ENCODE measurements at places on chromosomes 5 and 9.
A peak's percentile ranks its signal among the peaks of the same experiment; 100 is the strongest.

- no peak for DNase-seq
These were observed 524.8 kb downstream of the PRR16 start for GRCh38 chr5:120988941-120989340.

GRCh38 chr5:34043099-34043876 is at the start of gene C1QTNF3:
C1QTNF3 (minus strand) TSS chr5:34043213; CDS start chr5:34043125, 88 bp downstream.
- DNase-seq: no peak

GRCh38 chr9:2979957-2980610 is 136.2 kb upstream of the PUM3 start:
- DNase-seq: no peak

DNA sequence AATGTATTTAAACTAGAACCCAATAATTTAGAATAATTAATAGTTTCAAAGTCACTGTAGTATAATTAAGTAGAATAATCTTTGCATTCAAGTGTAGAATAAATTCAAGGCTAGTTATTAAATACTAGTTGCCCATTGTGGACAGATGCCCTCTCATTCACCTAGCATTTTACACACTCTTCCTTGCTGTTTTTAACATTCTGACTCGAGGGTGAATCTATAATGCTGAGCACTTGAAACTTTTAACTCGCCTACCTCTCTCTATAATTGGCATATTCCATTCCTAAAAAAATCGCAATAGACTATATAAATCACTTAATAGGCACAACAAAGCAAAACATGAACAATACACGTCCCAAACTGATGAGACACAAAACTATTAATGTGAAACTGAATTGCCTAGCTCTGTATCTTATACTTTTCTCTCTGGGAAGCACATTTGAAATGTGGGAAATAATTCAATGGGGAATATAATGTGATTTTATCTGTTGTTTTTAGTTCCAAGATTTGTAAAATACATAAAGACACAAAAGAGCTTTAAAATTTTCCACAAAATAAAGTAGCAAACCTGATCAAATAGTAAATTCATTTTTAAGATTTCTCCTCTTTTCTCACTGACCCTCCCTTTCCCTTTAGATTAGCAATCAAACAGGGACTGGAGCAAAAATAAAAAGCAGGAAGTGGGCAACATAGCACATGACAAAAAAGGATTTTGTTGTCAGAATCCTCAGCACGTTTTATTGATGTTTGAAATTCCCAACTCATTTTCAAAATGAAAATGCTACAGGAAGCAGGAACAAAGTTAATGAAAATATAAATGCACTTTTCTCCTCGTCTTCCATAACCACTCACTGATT is 295.6 kb downstream of the PDE4D start:
- DNase-seq: no peak

DNA sequence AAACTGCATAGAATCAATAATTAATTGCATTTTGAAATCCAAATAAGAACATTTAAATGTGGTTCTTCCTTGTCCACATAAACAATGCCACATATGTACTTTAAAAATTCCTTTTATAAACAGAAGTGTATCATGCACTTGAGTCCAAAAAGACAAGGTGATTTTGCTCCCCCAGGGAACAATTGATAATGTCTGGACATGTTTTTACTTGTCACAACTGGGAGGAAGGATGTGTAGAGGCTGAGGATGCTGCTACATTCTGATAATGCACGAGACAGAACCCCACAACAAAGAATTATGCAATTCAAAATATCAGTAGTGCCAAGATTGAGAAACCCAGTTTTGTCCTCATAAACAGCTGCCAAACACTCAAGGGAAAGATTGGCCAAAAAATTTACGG is 181.1 kb upstream of the ISL1 start:
- no peak for DNase-seq

- no peak for DNase-seq
These were observed 90.3 kb upstream of the GCNT4 start for GRCh38 chr5:75142566-75143136.

DNA sequence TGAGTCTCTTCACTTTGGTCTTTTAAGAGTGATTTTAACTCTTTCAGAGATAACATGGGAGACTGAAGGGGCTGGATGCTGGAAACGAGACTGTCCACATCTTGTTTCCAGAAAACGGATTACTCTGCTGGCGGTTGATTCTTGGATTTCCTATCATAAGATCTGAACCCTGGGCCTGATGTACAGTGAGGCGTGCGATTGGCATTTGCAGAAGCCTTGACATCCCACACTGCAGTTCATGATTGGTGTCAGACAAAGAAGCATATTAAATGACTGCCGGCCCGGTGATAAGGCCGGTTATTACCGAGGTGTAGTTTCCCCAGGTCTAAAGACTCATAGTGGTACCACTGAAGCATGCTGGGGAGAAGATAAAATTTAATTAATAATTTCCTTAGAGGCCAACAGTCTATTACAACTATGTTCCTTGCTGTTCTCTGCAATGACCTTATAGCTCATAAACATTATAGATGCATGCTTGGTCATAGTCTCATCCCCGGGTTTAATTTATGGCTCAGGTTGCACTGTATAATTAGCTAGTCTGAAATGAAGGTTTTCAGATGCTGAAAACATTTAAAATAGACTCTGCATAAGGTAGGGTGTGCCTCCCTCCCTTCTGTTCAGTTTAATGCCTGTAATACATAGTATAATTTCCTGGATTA is 99.2 kb downstream of the PPP2R2B start:
- no peak for DNase-seq

DNA sequence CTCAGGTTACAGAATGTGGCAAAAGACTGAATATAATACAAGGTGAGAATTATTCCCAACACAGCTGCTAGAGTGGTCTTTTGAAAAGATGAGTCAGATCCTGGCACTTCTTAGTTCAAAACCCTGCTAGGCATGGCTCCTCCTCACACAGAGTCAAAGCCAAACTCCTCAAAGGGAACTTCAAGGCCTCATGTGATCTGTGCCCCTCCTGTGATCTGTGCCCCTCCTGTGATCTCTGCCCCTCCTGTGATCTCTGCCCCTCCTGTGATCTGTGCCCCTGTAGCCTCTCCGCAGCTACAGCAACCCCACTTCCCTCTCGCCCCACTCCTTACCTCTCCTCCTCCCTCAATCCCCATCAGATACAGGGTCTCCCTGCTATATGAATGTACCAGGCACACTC is 525.5 kb upstream of the CCNG1 start:
- no peak for DNase-seq

DNA sequence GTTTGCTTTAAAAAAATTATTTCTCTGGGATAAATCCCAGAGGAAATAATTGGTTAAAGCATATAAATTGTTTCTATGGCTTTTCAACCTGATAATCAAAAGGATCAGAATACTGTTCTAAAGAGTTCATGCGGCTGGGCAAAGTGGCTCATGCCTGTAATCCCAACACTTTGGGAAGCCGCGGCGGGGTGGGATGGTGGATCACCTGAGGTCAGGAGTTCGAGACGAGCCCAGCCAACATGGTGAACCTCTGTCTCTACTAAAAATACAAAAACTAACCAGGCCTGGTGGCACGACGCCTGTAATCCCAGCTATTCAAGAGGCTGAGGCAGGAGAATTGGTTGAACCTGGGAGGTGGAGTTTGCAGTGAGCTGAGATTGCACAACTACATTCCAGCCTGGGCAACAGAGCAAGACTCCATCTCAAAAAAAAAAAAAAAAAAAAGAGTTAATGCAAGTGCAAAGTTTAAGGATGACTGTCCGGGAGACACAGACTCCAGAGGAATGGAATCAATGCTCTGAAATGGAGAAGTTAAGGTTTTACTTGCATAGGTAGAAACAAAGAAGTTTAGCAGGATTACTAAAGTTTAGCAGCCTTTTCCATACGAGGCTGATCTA is 16.6 kb upstream of the GRHPR start:
- DNase-seq: no peak

GRCh38 chr9:128771745-128772519 is at the start of gene ZER1:
ZER1 (minus strand) TSS chr9:128771927; CDS start chr9:128755565, 16,362 bp downstream.
- peak; percentile 97 for DNase-seq

- no peak for DNase-seq
These were observed 881 bp downstream of the SUB1 start for GRCh38 chr5:32586276-32586599.

DNA sequence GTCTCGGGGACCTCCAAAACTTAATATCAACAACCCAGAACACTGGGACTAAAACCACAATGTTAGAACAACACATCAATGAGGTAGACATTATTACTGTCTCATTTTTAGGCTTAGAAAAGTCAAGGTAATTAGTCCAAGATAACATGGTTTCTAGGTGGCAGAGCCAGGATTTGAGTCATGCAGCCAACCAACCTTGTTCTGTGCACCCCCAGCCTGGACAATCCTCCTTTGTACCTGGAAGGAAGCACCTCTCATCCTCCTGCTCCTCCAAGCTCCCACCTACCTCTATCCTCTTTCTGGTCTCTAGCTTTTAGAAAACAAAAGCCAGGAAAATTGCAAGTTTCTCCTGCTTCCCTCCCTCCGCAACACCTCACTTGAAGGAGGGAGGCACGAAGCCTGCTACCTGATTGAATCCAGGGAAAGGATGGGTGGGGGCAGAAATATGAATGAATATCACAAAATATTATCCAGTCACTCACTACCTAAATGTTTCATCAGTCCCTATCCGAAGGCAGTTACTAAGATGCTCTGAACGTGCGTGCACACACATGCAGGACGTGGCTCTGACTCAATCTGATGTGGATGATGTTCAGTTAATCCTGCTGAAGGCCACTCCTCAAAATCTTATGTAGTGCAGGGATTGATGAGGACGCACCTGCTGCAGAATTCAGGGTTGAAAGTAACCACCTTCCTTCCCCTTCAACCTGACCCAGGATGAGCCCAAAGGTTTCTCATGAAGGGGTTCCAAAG is 26.3 kb upstream of the TTC1 start:
- DNase-seq: no peak

DNA sequence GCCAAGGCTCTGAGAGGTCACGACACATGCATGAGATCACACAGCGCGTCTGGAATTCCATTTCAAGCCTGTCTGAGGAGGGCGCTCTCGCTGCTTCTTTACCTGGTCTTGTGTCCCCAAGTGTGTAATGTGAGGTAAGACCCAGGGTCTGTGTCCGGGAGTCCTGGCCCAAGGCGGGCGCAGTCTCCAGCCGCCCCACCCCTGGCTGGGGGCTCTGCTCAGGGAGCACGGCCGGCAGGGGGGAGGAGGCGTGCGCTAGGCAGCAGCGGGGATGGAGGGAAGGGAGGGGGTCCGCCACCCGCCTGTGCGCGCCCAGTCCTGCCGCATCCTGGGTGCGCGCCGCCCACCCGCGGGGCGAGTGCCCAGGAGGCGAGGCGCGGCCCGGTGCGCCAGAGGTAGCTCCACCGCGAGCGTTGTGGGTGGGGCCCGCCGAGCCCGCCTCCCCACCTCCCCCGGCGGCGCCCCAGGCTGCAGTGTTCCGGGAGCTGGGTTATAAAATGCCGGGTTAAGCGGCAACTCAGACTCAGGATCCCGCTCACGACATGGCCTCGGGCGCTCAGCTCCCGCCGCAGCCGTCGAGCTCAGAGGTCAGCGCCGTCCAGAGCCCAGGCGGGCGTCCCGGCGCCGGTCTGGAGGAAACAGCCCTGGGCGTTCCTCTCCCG is at the start of gene CCNI2:
Gene CCNI2 (plus strand): TSS at position 473 of the 662 bp plus-strand sequence. CDS start 70 bp downstream, at position 543.
- DNase-seq: no peak

GRCh38 chr5:147704544-147704943 is 78.0 kb downstream of the JAKMIP2 start:
- DNase-seq: no peak

DNA sequence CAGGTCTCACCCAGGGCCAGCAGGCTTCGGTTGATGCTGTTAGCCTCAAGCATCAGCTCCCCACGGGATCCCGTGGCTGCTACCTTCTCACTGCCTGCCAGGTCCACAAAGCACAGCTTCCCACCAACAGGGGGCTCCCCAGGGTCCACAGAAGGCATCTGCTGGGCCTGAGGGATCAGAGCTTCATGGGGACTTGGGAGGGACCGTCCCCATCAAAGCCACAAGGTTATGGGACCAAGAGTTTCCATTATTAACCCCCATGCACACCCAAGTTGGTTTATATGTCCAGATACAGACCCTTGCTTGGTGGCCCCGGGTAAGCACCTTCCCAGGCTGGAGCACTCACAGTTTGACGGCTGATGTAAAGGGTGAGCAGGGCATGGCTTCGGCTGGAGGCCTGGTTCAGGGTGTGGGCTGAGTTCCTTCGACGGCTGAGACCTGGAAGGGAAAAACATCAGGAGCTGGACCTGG is 3.0 kb downstream of the KIF12 start:
- DNase-seq: no peak

- DNase-seq: peak; percentile 80
These were observed 77.5 kb downstream of the ZSWIM6 start for GRCh38 chr5:61409568-61409967.

DNA sequence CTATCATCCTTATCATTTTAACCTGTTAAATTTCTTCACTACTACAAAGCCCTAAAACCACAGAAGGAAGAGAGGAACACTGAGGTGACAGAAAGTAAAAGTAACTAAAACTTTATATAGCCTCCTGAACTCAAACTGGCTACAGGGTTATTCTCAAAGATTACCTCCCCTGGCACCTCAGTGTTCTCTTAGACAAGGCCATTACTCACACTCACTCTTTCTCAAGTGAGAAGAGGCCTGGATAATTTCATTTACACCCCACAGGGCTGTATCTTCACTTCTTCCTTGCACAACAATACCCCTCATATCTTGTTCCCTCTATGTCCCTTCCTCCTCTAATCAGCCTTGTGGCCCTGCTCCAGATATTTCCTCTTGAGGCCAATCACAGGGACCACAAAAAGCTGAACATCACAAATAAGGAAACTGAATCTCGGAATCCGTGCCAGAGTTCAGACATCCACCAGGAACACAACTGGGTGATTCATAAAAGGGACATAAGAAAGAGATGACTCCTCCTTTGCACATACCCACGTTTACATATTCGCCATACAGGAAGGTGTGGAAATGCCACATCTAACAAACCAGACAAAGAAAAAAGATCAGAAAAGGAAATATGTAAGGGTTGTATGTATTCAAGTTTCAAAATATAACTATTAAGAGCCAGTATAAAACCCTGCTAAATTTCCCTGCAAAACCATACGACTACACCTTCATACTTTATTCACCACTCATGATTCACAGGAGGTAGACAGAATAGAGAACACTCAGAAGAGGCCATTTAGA is 1.7 kb upstream of the KLHL3 start:
- peak; percentile 32 for DNase-seq

- DNase-seq: no peak
These were observed 43.8 kb downstream of the GCNT1 start for GRCh38 chr9:76502746-76503145.

DNA sequence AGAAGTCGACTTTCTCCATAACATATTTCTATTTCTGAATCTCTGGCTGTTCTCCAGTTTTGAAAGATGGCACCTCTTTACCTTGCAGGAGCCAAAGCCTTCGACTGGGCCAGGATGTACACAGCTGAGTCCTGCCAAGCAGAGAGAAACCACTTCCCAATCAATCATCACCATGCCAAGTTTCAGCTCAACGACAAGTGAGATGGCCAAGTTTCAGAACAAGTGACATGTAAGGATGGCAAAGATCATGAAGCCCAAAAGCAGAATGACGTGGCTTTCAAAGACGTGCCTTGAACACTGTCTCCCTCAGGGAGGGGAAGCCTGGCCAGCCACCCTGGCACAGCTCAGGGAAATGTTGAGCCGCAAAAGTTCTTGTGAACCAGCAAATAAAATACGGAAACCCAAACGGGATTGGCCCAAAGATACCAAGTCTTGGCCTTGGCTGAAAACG is 17.7 kb downstream of the STK10 start:
- DNase-seq: no peak

GRCh38 chr5:68407311-68408239 is 192.0 kb downstream of the PIK3R1 start:
- no peak for DNase-seq
